ENCODE measurements at places on chromosomes 1 and 21.

DNA sequence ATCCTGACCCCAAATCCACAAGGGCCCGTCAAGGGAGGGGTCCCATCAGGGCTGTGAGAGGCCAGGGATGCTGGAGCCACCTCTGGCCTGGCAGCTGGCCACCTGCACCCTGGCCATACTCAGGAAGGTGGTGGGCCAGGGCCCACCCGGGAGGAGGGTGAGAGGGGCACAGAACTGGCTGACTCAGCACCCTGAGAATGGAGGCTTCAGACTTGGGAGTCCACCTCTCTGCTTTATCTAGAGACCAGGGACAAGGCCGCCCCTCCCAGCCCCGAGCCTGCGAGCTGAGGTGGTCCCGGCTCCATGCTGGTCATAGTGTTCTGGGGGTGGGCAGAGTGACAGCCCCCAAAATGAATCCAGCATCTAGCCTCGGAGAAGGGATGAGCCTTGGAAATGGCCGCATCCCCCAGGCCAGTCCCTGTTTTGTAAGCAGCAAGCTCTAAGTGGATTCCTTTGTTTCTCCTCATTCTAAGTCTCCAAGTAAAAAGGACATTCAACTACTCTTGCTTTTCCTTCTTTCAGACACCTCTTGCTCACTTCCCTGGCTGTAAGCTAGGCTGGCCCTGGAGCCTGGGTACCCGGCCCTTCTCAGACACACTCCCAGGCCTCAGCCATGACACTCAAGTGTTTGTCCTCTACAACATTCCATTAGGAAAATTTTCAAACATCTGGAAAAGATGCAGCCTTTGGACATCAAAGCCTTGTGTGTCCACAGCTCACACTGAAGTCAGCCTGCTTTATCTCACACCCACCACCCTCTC lies 12.3 kb downstream of the WNT3A start:
- DNase-seq = no peak

DNA sequence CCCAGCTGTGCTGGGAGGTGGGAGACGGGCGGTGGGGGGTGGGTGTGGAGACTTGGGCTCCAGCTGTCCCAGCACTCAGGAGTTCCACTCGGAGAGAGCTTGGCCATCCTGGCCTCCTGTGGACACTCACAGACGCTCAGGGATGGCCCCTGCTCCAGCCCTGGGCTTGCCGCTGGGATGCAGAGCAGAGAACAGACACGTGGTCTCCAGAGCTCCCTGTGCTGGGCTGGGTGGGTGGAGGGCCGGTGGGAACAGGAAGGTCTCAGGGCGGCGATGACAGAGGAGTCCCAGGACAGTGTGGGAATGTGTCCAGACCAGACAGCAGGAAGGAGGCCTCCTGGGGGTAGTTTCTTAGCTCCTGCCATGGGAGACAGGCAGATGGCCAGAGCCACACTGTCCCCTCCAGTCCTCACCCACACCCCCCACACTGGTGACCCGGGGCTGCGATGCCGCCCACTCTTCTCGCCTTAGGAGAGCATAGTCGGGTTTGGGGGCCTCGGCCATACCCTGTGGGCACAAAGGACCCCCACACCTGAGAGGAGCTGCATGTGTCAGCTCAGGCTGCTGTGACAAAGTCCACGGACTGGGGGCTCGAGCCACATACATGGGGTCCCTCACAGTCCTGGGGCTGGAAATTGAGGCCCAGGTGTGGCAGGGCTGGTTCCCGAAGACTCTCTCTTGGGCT lies 2.0 kb downstream of the KRTAP10-9 start:
- no peak for DNase-seq

DNA sequence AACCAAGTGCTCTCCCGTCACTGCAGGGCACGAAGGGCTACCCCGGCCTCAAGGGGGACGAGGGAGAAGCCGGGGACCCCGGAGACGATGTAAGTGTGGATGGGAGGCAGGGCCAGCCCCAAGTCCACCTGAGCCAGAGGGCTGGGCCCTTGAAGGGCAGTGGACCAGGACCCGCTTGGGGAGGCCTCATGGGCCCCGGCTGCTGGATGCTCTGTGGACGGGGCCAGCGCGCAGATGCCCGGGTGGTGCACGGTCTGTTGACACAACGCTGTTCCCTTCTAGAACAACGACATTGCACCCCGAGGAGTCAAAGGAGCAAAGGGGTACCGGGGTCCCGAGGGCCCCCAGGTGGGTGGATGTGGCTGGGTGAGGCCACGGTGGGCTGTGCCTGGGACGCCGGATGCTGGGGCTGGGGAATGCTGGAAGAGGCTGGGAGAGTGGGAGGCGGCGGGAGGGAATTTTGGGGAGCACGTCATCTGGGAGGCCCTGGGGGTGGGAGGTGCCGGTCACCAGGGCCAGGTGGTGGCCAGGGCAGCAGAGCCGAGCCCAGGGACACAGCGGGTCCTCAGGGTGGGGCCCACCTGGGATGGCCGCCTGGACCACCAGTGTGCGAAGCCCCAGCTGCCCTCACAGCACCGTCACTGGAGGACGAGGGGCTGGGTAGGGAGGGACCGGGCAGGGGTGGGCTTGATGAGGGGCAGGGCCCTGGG lies 17.5 kb downstream of the COL6A1 start:
- no peak for DNase-seq

- peak; percentile 59 for DNase-seq
Observed at GRCh38 chr1:91948501-91949355, 473 bp upstream of the BRDT start.

DNA sequence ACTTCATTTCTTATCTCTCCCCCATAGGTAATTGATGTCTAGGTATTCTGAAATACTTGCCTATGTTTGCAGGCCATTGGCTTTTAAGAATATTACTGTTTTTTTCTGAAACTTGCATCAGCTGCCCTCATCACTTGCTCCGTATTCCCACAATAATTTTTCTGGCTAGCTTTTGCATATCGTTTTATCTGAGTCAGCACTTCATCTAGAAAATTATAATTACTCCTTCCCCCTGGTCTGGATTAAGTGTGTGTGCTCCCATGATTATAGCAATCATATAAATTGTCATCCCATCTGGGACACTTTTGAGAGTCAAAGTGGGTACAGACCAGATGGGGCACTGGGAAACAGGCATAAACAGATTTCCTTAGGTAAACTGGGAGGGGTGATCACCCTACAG lies 583.2 kb upstream of the B3GALT2 start:
- no peak for DNase-seq

DNA sequence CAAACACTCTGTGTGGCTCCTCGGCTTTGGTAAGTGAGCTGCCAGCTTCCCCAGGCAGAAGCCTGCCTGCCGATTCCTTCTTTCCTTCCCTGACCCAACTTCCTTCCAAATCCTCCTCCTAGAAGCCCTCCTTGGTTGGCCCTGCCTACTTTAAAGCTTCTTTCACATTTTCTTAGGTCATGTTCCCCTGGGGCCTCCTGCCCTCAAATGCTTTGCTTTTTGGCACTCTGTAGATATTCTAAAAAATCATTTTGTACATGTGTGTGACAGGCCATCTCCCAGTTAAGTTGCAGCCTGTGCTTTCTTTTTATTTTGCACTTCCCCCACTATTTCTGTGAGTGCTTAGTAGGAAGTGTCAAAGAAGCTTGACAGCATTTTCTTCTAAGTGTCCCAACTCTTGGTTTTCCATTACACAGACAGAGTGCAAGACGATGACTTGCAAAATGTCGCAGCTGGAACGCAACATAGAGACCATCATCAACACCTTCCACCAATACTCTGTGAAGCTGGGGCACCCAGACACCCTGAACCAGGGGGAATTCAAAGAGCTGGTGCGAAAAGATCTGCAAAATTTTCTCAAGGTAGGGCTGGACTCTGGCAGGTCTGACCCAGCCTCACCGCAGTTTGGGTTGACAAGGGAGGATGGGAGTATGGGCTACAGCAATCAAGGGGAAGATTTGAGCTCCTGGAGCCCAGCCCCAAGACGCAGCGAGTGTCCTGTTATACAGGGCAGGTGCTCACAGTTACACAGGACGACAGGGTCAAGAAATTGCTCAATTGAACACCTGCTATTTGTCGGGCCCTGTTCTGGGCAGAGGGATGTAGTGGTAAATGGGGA lies at the start of gene S100A9:
TSS of gene S100A9 (plus strand) at position 2 of the 838 bp plus-strand sequence. CDS start at position 432, 430 bp downstream.
- no peak for DNase-seq

- peak; percentile 46 for DNase-seq
Observed at GRCh38 chr1:29849038-29849750, 612.9 kb downstream of the PTPRU start.

DNA sequence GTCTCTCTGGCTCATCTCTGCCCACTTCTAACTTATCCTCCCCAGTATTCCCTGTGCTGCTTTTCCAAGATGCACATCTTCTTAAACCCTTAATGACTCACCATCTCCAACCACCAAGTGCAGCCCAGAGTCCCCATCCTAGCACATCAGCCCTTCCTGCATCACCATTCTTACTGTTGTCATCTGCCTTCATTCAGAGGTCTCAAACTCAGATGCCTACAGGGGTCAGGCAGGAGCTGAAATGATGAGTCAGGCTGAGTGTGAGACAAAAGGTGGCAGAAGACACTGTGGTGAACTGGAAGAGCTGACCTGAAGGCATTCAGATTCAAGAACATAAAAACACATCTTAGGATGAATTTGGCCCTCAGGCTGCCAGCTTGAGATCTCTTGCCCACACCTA lies 34.6 kb downstream of the OLFML2B start:
- no peak for DNase-seq

DNA sequence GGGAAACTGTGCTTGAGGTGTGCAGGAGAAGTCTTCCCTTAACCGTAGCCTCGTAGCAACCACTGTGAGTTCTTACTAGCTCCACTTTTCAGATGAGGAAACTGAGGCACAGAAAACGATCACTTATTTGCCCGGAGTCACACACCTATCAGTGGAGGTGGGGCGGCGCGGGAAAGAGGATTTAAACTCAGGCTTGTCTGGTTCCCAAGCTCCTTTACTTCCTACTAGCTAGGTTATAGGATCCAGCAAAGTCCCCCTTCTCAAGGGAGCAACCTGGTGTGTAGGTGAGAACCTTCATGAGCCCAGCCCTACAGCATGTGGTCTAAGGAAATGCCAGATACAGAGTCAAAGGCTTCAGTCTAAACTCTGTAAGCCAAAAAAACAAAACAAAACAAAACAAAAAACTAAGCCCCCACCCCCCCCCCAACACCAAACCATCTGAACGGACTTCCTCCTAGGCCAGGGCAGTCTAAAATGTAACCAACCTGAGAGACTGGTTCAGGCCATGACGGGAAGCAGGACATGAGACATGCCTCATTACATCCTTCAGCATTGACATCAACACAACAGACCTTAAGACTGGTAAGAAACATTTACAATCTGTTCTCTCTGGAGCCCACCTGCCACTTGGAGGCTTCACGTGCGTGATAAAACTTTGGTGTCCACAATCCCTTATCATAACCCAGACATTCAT lies 709 bp upstream of the FBXO42 start:
- peak; percentile 23 for DNase-seq

DNA sequence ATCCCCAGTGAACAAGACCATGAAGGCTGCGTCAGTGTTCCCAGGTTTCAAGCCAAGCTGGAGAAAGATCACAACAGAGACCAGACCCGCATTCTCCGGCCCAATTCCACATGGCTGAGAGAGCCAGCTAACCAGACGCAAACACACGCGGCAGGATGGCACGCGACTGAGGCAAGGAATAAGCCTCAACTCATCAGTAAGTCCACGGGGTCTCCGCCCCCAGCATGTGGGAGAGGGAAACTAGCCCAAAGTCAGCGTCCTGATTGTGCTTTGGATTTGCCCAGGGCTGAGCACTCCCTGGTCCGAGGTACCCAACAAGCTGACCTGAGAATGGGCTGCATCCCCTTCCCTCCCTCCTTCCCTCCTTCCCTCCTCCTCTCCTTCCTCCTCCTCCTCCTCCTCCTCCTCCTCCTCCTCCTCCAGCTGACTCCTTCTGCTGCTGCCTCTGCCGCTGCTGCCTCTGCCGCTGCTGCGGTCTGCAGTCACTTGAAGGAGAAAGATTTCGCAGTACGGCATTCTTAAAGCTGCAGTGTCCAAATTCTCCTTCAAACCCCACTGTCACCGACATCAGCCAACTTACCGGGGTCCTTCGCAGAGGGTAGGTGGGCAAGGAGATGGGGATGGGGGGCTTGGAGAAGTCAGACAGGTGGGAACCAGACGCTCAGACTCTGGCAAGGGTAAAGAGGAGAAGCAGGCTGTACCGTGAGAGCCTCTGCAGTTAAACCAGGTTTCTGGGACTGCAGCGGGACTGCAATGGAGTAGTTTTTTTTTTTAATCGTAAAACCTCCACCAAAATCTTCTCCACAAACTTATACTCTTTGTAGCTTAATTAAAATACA lies 33.0 kb upstream of the H6PD start:
- no peak for DNase-seq
